ENCODE measurements at places on chromosomes 12 and 14.

DNA sequence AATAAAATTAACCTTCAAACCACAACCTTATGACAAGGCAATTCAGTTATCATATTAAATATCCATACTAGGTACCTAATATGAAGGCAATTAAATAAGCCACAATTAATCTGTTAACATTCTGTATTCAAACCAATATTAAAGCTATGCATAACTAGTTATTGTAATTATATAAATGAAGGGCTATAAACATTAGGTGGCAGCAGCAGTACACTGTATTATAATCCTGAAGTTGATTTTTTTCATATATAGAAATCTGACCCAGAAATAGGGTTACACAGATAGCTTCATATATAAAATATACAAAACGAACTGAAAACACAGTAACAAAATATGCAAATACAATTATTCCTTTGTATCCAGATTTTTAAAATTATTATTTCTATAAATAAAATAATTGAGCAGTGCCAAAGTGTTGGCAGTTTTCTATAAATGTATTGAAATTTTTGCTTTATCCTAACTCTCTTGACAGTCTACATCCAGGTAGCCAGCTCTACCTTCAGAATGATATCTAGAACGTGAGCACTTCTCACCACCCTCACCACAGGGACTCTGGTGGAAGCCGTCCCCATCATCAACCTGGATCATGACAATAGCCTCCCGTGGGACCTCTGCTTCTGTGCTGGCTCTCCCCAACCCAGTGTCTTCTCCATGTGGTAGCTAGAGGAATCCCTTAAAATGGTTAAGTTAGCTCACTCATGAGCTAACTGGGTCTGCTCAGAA is 136.2 kb downstream of the MED13L start:
- no peak for DNase-seq

GRCh38 chr14:31261523-31261858 is 53.9 kb upstream of the HECTD1 start:
- DNase-seq = no peak

DNA sequence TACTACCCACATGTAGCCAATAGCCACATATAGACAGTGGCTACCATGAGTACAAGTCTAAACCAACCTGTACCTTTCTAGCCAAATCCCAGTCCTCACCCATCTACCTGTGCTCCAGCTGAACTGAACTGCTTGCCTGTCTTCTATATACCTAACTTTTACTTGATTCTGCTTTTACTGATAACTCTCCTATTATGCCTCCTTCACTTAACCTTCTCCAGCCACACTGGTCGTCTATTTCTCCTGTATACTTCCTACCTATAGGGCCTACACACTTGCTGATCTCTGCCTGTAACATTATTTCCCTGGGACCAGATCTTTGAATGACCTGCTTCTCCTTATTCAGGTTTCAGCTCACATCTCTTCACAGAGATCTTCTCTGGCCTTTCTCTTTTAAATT is 26.0 kb upstream of the MSRB3 start:
- DNase-seq = no peak

- DNase-seq = no peak
Measured at GRCh38 chr12:124368421-124369032, 73.6 kb downstream of the RFLNA start.

- no peak for DNase-seq
Measured at GRCh38 chr14:72640911-72641485, 252.9 kb downstream of the DPF3 start.

GRCh38 chr12:41008472-41008871 is 179.6 kb upstream of the PDZRN4 start:
- no peak for DNase-seq

- DNase-seq = no peak
Measured at GRCh38 chr12:110354172-110354780, 49.2 kb downstream of the ANAPC7 start.

DNA sequence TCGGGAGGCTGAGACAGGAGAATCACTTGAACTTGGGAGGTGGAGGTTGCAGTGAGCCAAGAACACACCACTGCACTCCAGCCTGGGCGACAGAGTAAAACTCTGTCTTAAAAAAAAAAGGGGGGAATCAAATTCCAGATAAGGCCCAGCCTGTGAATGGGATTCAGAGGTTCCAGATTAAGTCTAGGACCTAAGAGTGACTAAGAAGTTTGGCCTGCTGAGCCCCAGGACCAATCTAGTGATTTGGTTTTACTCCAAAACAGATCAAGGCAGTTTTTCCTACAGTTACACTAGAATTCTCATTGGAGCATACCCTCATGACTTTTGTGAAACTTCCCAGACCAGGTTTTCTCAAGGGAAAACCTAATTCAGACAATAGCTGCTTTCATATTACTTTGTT is 22.8 kb downstream of the EXOC5 start:
- no peak for DNase-seq

DNA sequence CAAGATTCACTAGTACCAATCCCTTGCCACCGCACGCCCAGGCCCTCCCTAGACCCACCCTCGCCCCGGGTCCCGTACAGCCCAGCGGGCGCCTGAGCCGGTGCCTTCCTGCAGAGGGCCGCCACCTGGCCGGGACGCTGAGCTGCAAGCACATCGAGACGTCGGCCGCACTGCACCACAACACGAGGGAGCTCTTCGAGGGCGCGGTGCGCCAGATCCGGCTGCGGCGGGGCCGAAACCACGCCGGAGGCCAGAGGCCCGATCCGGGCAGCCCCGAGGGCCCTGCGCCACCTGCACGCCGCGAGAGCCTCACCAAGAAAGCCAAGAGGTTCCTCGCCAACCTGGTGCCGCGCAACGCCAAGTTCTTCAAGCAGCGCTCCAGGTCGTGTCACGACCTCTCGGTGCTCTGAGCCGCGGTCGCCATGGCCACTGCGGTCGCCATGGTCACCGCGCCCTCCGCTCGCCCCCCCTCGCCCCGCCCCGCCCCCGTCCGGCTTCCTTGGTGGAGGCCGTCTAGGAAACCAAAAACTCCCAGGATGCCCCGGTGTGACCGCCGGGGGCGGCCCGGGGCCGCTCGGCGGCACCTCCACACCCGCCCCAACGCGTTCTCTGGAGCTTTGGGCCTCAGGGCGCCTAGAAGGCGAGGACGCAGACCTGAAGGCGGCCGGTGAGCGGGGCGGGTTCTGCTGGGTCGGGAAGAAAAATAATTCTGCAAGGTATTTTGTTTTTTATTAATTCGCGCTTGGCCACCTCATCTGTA is 3.7 kb downstream of the REM2 start:
- DNase-seq = peak; percentile 89

GRCh38 chr12:41697161-41697560 is 447.5 kb downstream of the GXYLT1 start:
- DNase-seq = no peak

GRCh38 chr12:108315486-108316105 is 23.5 kb downstream of the CMKLR1 start:
- no peak for DNase-seq

- DNase-seq = no peak
Measured at GRCh38 chr12:117402363-117402762, 40.9 kb upstream of the NOS1 start.

DNA sequence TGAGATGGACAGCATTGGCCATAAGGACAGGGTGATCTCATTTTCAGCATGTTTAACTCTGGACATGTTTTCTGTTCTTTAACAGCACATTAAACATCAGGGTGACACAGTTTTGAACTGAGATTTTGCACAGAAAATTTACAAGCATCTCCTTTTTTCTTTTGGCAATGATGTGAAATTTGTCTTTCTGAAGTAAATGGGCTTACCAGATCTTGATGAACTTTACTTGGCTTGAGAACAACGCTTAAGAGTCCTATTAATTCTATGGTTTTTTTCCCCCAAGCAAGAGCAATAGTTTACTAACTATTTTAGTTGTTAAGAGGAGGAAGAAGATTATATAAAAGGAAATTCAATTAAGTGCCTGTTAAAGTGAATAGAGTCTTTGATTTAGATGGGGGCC is 491.0 kb downstream of the SNAPC1 start:
- DNase-seq = no peak

GRCh38 chr14:51185754-51186153 is 54.3 kb upstream of the TMX1 start:
- no peak for DNase-seq

DNA sequence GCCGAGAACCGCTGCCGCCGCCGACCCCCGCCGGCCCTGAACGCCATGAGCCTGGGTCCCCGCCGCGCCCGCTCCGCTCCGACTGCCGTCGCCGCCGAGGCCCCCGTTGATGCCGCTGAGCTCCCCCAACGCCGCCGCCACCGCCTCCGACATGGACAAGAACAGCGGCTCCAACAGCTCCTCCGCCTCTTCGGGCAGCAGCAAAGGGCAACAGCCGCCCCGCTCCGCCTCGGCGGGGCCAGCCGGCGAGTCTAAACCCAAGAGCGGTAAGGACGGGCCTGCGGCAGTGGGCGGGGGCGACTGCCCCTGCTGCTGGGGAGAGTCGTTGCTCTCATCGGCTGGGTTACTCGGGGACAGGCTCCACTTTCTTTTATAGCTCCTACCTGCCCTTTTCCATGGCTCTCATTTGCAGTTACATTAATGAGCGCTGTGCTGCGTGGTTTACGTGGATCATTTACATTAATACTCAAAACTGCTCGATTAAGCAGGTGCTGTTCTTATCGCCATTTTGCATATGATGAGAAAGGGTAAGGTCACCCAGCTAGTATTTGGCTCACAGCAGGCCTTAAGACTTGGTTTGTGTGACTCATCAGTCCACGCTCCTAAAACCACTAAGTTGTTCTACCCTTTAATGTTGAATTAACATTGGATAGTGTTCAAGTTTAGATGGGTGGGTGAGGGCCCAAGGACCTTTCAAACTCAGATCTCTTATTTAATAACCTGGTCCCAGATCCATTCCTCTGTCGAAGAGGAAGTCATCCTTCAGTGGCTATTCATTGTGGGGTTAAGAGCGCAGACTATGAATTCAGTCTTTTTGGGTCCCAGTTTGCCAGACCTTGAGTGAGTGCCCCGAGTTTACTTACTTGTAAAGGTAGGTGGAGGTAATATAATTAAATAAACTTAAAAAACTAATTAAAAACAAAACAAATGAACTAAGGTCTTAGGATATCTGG is 823 bp downstream of the RNF10 start:
- peak; percentile 71 for DNase-seq

DNA sequence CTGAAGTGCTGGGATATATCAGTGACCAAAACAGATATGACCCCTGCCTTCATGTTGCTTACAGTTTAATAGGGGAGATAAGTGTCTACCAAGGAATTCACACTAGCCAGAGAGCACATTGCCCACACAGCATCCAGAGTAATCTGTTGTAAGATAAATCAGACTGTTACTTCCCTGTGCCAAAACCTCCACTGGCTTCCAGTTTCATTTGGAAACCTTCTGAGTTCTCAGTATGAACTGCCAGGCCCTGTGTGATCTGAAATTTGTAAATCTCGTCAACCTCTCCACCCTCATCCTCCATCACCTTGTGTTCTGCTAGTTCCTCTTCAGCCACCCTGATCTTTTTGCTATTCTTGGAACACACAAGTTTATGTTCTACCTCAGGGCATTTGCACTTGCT is 154.7 kb downstream of the ETV6 start:
- DNase-seq = no peak

DNA sequence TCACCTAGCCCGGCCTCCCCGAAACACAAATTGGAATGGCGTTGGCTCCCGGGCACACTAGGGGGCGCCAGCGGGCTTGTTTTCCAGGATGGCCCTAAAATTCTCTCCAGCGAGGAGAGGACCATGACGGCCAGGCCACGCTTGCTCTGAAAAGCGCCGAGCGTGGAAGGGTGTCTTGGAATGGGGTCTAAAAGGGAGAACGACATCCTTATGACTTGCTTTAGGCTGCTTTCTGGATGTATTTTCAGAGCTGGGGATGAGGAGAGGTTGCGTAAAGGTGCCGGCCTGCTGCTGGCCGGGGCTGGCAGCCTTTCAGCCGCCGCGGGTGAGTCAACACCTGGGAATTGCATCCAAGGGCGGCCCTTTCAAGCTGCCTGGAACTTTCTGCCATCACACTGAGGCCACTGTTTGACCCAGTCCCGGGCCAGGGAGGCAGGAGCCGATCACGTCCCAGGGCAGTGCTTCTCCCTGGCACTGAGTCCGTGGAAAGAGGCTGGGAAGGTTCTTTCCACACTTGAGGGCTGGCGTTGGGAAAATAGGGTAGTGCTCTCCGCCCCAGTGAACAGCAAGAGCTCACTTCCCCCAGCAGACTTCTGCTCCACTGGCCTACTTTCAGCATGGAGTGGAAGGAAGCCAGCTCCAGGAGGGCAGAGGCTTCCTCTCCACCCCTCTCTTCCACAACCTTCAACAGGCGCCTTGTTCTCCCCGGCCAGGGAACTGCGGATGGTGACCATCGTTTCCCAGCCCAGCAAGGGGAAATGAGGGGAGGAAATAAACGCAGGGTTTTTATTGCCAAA is 216.2 kb downstream of the TTC8 start:
- DNase-seq = peak; percentile 91

DNA sequence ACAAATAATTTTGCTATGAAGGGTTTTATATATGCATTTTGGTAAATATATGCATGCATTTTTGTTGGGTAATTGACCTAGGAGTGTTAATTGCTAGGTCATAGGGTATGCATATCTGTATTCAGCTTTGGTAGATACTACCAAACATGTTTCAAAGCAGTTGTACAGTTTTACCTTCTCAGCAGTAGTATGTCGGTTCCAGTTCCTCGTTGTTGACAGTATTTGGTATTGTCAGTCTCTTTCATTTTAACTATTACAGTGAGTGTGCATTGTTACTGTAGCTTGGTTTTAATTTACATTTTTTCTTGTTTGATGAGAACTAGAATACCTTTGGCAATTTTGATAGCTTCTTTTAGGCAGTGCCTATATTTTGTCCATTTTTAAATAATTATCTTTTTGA is 98.9 kb downstream of the ARID2 start:
- DNase-seq = no peak

GRCh38 chr14:24052656-24053547 is 1.1 kb downstream of the CARMIL3 start:
- DNase-seq = no peak

GRCh38 chr12:94609917-94610443 is 40.4 kb downstream of the TMCC3 start:
- DNase-seq = no peak

DNA sequence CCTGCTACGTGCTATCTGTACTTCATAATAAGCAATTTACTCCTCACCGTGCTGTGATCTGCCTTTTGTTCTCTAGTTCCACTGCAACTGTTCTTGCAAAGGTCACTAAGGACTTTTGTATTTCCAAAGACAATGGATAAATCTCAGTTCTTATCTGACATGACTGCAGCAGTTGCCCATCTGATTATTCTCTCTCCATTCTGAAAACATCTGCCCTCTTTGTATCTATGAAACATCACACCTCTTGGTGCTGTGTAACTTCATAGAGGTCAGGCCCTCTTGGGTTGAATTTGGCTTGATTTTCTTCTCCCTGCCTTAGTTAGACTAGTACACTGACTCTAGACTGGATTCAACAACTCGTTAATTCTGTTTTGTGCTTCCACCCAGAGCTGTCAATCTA is 319.6 kb downstream of the BTG1 start:
- DNase-seq = no peak

GRCh38 chr12:20440408-20440807 is 72.1 kb downstream of the PDE3A start:
- DNase-seq = no peak

GRCh38 chr12:46300910-46301309 is 32.1 kb upstream of the SLC38A1 start:
- no peak for DNase-seq

All from right cardiac atrium (tissue), 5 donors.